ENCODE measurements at places on chromosomes 12 and 14.

DNA sequence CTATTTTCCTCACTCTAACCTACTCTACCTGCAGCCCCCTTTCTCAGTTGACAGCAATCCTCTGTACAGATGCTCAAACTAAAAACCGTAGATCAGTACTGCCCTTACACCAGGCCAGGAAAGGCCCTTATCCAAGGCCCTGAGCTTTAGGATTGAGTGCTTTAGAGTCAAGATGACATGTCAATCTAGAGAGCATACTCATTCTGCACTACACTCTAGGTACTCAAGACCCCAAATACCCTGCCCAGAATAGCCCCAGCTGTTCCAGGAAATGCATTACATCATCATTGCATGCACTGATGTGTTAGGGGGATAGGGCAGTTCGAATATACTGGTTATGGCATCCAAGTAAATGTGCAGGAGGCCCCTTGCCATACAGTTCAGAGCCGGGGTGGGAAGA is 3.5 kb upstream of the PHLDA1 start:
- no peak for DNase-seq

DNA sequence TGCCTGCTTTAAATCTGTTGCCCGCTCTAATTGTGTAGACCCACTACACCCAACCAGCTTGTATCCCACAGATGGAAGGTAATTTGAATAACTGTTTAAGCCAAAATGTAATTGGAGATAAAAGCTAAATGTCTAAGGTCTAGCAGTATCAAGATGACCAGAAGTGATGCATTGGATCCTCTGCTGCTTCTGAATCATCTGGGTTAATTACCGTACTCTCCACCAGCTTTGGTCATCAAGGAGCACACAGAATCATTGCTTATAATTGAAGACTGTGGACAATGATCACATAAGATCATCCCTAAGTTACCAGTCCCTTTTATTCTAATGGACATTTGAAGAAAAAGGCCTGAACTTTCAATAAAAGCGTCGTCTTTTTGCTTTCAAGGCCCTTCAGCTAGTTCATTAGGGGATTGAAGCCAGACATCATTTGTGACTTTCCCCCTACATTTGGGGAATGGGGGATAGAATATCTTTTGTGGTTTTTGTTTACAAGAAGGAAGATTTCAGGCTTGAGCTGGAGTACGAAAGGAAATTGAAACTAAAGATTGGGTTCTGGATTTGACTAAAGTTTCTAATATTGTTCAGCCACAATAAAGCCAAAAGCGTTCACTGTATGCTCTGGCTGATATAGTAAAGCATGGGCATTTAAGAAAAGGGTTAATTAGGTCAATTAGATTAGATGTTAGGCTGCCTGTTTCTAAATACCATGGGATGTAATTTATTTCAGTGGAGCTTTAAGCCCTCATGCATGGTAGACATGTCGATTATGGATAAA is 123.2 kb downstream of the CHST11 start:
- no peak for DNase-seq

- DNase-seq = peak; percentile 87
Observed at GRCh38 chr12:30989754-30990153, 63.2 kb downstream of the TSPAN11 start.

DNA sequence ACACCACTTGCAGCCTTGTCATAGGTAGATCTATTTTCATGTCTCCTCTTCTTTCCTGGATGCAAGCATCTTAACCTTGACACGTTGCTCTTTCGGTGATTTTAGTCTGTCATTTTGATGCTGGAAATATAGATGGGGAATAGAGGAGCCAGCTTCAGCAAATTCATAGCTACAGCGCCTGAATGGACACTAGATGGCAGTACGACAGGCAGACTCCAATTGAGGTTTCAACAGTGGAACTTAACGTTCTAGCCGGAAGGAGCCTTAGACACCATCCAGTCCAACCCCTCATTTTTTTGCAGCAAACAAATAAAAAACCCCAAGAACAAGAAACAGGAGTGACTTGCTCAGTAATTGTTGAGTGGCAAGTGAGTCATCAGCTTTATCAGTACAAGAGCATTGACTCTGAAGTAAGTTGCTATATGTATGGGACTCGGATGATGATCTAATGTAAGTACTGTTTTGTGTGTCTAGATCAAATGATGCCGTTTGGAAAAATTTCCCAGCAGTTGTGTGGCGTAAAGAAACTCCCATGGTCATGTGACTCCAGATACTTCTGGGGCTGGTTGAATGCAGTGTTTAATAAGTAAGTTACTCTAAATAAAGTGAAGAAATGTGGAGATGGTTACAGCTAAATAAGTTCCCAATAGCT is 9.0 kb downstream of the DMAC2L start:
- DNase-seq = peak; percentile 86

- DNase-seq = no peak
Observed at GRCh38 chr12:45575417-45575816, 154.1 kb upstream of the ARID2 start.

GRCh38 chr12:54230555-54230954 is 41.8 kb upstream of the SMUG1 start:
- DNase-seq = no peak

DNA sequence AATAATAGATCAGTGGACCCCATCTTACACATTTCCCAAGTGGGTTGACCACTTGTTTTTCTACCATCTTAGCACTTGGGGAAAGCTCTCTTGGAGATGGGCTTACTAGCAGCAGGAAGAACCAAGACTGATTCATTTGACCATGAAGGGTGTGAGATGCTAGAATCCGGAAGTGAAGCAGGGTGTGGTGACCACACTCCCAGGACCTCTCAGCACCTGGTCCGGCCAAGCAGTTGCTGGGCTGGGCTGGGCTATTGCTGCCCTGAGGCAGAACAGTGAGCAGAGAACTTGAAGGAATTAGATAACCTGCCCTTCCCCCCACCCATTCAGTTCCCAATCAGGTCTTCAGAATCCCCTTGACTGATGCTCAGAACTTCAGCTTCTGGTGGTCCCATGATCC is 24.4 kb downstream of the ADCY6 start:
- DNase-seq = peak; percentile 57

GRCh38 chr12:93924367-93924766 is 224.0 kb upstream of the PLXNC1 start:
- DNase-seq = no peak

- DNase-seq = no peak
Observed at GRCh38 chr12:94265966-94266745, 117.8 kb downstream of the PLXNC1 start.

GRCh38 chr12:66206141-66206540 is 17.1 kb downstream of the IRAK3 start:
- no peak for DNase-seq

DNA sequence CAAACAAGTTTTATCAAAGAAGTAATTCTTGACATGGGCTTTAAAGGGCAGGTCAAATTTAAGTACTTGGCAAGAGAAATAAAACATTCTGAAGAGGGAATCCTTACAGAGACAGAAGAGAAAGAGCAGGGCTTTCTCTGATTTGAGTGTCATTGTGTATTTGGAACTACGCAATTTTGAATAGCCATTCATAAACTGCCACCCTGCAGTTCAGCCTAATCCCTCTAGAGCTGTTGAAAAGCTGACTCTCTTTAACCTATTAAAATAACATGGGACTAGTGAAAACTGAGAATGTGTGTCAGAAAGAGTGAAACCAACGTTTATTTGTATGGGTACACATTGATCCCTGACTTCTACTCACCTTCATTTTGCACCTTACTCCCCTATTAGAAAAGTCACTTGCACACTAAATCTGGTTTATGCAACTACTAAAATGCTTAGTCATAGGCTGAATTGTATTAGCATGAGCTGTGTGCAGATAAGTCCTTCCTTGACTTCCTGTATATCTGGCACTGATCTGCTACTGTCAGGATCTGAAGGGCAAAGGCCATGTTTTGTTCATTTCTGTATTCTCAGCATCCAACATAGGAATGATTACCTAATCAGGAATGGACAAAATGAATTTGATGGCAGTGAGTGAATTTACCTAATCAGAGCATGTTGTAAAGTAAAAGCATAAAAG is 458.9 kb downstream of the NOVA1 start:
- DNase-seq = no peak

- DNase-seq = no peak
Observed at GRCh38 chr14:88305528-88306322, 17.3 kb downstream of the KCNK10 start.

- DNase-seq = peak; percentile 33
Observed at GRCh38 chr14:57391517-57392195, 1.3 kb downstream of the NAA30 start.

GRCh38 chr12:2654741-2655140 is 140.0 kb upstream of the FKBP4 start:
- no peak for DNase-seq

- DNase-seq = no peak
Observed at GRCh38 chr14:50647753-50648152, 20.4 kb downstream of the SAV1 start.

DNA sequence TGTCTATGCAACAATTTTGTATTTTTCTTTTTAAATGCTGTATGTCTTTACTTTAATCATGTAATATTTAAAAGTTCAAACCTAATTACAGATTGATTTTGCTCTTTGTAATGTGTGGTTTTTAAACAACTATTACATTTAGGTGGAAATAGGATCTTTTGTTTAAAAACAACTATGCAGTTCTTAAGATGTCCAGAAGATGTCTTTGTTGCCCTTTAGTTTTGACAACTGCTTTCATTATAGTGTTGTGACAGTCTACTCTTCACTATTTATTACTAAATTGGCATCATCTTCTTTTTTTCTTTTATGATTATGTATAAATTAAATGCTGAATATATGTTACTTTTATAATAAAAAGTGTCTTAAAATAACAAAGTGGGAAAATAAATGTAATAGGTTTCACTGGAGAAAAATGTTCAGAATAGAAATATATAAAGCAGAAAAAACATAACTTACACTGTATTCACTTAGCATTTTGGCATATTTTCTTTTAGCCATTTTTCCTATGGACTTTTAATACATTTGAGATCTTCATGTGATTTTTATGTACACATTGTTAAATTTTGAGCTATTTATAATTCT is 27.1 kb upstream of the PCNX4 start:
- peak; percentile 15 for DNase-seq

- DNase-seq = no peak
Observed at GRCh38 chr12:131118371-131118770, 164.7 kb downstream of the ADGRD1 start.

- DNase-seq = no peak
Observed at GRCh38 chr14:63902375-63902976, 49.7 kb downstream of the SYNE2 start.

GRCh38 chr14:89767861-89768268 is 186.7 kb downstream of the EFCAB11 start:
- peak; percentile 56 for DNase-seq

GRCh38 chr14:55123101-55123500 is 6.0 kb upstream of the LGALS3 start:
- peak; percentile 66 for DNase-seq

DNA sequence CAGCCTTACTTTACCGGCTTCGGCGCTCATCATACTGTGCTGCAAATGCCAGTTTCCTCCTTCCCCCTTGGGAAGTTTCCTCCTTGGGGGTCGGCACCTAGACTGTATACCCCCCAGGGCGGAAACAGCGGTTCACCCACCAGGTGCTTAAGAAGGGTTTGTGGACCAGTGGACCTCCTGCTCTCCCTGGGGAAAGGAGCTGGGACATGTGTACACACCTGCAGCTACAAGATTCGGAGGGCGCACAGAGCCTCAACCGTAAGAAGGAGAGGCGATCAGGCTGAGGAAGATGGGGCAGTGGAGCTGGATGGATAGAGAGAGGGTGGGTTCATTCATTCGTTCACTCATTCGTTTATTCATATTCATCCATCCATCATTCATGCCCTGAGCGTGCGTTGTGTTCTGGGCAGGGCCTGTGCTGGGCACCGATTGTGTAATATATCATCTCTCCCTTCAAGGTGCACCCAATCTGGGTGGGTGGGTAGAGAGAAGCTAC is 717 bp upstream of the ZNF839 start:
- no peak for DNase-seq

GRCh38 chr12:124361074-124361970 is 66.4 kb downstream of the RFLNA start:
- DNase-seq = no peak

GRCh38 chr14:103910262-103910935 is 17.9 kb upstream of the TDRD9 start:
- peak; percentile 99 for DNase-seq

DNA sequence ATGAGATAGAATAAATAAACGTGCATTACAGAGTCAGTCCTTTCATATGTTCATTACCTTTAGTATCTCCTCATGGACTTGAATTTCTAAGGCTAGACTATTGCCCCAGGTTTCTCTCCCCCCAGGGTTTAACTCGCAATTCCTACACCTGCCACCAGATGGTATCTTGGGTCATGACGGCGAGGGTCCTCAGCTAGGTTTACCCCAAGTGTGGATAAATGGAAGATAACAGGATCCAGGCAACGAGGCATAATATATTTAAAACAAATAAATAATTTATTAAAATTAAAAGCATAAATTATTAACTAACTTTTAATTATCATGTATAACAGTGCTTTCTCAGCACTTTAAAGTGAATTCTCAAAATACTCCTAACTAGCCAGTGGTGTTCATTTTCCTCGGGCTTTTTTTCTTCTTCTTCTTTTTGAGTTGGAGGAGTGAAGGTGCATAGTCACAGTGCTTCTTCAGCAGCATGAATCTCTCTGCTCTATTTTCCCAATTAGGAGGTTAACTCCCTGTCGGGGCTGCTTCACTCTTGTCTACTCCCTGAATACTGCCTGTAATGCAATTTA is 243.5 kb upstream of the CAND1 start:
- DNase-seq = peak; percentile 28

DNA sequence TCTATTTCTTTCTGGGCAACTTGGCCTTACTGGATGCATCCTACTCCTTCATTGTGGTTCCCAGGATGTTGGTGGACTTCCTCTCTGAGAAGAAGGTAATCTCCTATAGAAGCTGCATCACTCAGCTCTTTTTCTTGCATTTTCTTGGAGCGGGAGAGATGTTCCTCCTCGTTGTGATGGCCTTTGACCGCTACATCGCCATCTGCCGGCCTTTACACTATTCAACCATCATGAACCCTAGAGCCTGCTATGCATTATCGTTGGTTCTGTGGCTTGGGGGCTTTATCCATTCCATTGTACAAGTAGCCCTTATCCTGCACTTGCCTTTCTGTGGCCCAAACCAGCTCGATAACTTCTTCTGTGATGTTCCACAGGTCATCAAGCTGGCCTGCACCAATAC is 5.3 kb downstream of the OR4N5 start:
- peak; percentile 3 for DNase-seq

DNA sequence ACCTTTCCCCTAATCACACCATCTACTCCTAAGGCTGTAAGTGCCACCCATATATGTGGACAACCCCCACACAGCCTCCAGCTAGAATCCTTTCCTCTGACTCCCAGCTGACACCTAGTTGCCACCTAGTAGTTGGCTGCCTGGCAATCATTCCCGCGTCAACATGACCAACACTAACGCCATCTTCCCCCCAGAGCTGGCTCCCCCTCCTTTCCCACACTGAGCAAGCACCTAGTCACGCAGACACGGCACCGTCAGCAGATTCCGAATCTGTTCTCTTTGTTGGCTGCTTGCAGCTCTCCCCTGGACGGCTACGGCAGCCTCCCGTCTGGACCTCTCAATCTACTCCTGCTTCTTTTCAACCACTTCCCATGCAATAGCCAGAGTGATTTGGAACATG is 27.7 kb downstream of the UBR7 start:
- DNase-seq = no peak
